ENCODE measurements at places on chromosomes 7 and 10.

DNA sequence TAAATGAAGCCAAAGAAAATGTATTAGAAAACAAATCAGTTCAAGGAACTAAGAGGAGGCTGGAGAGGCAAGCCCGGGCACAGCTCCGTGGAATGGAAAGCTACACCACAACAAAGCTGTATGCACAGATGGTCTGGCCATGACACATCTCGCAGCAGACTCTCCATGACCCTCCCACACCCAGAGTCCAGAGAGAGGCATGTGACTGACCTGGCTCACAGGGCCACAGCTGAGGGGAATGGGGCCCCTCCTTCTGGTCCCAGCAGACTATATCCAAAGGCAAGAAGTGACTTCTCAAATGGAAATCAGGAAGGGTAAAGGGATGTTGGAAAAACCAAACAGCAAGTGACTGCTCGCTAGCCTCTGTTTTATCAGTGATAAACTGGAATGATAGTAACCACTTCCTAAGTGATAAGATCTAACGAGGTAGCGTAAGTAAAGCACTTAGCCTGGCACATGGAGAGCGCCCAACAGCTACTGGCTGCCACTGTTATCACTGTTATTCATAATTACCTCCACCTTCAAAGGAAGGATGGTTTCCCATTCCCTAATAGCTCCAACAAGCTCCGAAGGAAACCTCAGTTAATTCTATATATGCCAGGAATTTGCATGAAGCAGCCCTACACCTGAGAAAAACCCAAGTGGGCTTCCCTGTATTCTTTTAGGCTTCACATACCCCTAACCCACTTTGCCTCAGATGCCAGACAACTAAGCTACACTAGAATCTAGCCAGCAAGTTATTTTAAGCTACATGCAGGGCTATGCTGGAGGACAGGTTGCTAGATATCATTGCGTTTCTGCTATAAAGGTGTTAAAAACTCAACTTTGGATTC is 8.4 kb downstream of the OSBPL3 start:
- DNase-seq = no peak

- DNase-seq = no peak
Measured at GRCh38 chr7:87398446-87398845, 53.0 kb downstream of the CROT start.

DNA sequence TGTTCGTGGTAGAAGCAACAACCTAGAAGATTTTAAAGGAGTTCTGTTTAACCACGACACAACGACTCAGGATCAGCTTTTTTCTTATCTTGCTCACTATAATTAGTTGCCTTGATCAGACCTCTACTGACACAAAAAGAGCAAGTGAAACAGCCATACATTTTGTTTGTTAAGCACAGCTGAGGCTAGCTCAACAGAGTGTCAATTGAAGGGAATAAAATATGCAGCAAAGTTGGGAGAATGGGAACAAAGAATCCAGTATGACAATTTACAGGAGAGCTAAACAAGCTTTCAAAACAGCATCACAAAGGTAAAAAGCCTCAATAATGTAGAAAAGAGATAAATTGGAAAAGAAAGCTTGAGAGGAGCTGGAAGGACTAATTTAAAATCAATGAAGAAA is 40.5 kb upstream of the HERPUD2 start:
- no peak for DNase-seq

- no peak for DNase-seq
Measured at GRCh38 chr7:68700414-68700813, 897.9 kb upstream of the AUTS2 start.

- no peak for DNase-seq
Measured at GRCh38 chr10:63456437-63457210, 9.2 kb downstream of the JMJD1C start.

DNA sequence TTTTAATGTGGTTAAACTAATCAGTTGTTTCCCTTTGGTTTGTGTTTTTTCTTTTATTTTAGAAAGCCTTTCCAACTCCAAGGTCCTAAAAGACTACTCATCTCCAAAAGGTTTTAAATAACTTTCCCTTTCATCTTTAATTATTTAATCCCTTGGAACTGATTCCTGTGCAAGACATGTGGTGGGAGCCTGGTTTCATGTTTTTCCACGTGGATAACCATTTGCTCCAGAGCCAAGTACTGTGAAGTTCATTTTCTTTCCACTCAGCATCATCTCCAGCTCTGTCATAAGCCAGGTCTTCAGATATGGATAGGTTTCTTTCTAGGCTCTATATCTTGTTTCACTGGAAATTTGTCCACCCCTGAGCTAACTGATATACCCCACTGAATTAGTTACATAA is 16.7 kb downstream of the PPP1R3C start:
- no peak for DNase-seq

GRCh38 chr10:129096065-129096984 is 370.7 kb upstream of the MGMT start:
- no peak for DNase-seq

DNA sequence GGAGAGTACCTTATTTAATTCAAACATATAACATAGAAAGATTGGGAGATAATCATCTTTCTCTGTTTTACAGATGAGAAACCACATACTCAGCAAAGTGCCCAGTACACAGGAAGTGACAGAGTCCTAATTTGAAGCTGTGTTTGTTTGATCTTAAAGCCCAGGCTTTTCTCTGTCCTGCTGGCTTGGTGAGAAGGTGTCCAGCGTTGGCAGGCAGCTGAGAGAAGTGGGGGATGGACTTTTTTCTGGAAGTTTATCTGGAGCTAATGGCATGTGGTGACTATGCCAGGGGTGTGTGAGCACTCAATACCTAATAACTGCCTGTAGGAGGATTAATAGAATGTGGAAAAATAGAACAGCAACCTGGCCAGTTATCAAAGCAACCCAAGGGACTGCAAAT is 60.8 kb downstream of the NPSR1 start:
- DNase-seq = no peak

DNA sequence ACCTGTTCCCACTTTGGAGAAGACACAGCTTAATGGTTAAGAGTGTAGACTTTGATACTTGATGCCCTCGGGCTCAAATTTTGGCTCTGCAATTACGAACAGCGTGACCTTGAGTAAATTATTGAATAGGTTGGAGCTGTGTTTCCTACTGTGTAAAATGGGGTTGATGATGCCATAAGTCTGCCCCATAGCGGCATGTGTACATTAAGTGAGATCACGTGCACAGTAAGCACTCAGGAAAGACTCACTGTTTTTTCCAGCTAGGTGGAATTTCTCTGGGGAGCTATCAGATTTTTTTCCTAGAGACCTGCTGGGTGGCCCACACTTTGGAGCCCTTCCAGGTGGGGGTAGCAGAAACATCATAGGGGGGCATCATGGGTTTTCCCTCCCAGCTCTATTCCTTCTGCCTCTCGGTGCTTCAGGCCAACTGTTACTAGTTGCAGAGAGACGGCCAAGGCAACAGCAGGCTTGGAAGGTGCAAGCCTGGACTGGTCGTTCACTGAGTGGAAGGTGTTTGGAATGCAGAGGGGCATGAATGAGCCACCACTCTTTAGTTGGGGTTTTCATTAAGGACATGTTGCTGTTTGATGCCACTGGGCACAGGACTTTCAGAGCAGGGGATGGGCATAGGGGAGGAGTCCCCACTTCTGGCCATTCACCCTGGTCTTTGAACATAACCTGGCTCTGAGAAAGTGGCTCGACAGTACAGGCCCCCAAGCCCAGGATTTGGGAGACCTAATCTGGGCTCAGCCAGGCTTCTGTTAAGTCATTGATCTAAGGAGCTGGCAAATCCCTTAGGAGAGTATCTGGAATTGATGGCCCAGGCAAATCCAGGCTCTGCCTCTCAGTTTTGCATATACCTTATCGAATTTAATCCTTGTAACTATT is 64.0 kb downstream of the SYPL1 start:
- DNase-seq = no peak

- DNase-seq = no peak
Measured at GRCh38 chr7:104772405-104773345, 241.3 kb upstream of the KMT2E start.

DNA sequence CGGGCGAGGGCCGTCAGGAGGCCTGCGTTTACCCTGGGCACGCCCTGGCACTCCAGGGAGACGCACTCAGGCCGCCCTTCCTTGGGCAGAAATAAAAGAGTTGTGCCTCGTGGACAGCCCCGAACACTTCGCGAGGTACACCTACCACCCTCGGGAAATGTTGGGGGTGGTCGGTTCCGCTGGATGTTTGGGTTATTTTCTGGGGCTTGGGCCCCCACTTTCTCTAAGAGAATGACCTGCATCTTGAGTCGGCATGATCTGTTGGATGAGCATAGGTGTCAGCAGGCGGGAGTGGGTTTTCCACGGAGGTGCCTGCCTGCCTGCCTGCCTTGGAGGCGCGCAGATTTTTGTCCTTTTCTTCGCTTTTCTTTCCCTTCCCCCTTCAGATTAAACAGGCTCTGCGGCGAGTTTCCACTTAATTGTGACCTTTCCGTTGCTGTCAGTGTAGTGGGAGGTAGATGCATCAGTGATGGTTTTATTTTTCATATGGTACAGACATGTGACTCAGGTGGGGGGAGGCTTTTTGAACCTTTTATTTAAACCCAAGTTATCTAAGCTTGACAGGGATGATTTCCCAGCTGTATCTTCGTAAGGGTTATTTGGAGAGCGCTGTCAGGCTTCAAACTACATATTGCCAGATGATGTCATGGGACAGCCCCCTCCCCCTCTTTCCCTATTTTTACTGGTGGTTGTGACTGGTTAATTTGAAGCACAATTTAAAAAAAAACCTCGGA is 661 bp downstream of the HECTD2 start:
- DNase-seq = no peak

DNA sequence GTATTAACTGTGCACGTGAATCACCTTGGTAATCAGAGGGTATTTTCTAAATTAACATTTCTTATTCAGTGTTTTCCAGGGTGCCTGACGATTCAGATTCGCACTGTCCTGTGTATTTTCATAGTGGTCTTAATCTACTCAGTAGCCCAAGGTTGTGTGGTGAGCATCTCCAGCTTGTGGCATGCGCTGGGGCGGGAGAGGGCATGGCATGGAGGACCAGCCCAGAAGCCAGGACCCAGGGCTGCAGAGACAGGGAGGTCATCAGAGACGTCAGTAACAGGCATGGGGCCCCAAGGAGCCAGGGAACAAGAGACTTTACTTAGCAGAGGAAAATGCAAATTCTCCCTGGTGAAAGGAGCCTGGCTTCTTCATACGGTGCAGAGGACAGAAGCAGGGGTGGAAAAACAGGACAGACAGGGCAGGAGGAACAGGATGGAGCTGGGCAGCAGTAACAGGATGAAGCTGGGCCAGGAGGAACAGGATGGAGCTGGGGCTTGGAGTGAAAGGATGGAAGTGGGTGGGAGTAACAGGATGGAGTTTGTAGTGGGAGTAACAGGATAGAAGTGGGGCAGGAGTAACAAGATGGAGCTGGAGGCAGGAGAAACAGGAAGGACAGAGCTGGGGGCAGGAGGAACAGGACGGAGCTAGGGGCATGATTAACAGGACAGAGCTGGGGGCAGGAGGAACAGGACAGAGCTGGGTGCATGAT is 110.9 kb downstream of the ADCY1 start:
- no peak for DNase-seq

DNA sequence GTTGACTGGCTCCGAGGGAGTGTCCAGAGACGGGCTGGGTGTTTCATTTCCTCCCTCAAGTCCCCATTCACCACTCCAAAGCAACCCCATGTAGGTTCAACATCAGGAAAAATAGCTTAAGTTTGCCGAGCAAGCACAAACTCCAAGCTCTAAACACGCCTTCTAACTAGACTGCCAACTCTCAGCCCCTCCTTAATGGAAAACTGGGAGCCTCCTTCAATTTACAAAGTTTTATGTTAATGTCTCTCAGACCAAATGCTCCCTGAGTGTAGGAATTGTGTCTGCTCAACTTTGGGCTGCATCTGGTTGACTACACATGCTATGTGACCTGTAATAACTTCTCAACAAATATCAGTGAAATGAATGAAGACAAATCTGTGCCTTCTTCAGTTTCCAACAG is 87.5 kb downstream of the FAM204A start:
- no peak for DNase-seq

- DNase-seq = no peak
Measured at GRCh38 chr7:159067576-159068487, 76.8 kb downstream of the VIPR2 start.

- DNase-seq = no peak
Measured at GRCh38 chr7:35280902-35281301, 27.0 kb upstream of the TBX20 start.

DNA sequence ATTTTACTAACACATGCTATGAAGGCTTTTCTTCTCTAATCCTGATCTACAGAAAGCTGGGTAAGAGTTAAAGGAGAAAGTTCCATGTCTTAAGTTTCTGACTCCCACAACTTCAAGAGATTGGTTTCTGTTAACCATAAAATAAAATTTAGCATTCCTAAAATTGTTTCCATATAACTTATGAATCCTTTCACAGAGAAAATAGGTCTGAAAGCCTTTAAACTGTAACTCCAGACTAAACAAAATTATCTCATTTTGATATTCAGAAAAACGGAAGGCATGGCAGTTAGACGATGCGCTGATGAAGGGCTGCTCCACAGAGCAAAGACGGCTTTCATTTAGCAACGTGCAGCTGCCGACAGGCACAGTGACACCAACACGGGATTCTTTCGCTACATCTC is 133.3 kb downstream of the SLC25A13 start:
- no peak for DNase-seq
